Fibroblast of skin of right quadriceps (primary cell): ENCODE measurements at places on chromosomes 3 and 15.

GRCh38 chr3:42732829-42733459 is 30.3 kb upstream of the HHATL start:
- DNase-seq: no peak

- no peak for DNase-seq
Observed at GRCh38 chr15:89576417-89576773, 1.1 kb downstream of the TICRR start.

- DNase-seq: no peak
Observed at GRCh38 chr3:125154110-125154509, 58.4 kb downstream of the SLC12A8 start.

DNA sequence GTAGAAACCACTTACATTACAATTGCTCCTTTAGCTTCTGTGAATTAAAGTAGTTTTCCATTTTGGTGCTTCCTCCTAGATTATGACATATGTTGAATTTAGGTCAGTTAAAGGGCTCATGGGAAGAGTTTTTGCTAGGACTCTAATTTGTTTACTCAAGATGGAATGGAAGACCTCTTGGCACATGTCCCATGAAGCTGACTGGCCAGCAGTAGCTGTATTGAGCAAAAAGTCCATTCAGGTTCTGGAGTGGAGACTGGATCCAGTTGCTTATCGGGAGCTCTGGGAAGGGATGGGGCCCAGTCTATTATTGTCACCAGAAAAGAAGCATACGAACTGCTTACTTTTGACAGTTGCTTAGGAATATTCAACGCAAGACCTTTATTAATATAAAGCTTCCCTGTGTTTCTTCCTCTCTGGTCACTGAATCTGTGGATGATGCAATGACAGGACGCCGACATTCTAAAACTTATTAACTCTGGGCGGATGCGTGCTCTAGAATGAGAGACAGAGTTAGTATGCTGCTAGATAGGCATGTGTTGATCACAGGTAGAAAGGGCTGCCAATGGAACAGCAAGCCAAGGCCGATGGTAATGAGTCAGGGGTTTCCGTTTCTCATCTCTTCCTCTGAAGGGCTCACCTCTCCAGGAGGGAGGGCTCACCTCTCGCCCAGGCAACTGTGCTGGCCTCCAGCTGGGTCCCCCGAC is 155.8 kb downstream of the NR1D2 start:
- DNase-seq: no peak

DNA sequence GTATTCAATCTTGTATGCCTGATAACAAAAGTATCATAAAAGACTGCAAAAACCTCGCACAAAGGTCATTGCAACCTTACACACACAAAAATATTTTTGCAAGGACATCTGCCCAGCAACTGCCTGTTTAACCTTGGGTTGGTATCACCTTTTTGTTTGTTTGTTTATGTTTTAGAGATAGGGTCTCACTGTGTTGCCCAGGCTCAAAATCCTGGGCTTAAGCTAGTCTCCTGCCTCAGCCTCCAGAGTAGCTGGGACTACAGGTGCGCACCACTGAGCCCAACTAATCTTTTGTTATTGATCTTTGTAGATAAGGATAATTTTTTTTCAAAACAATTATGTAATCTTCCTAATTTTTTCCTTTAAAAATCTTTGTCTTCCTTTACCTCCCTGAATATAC is 54.2 kb downstream of the SPTSSB start:
- DNase-seq: no peak

DNA sequence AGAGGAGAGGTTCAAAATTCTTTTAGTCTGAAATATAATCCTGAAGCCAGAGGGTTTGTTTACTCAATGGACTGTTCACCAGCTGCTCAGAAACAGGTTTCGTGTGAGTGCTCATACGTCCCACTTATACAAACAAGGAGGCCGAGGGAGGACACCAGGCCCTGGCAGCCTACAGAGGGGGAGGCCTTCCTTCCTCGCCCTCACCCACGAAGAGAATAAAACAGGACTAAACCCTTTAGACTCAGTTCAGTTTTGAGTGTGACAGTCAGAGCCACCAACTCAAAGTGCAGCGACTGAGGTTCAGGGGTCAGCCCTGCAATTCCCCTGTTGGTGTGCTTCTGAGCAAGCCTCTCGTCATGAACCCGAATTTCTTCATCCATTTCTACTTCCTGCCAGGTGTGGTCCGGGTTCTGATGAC is 17.3 kb downstream of the FAM174B start:
- DNase-seq: no peak

- no peak for DNase-seq
Observed at GRCh38 chr3:140052771-140053702, 118.1 kb downstream of the CLSTN2 start.

DNA sequence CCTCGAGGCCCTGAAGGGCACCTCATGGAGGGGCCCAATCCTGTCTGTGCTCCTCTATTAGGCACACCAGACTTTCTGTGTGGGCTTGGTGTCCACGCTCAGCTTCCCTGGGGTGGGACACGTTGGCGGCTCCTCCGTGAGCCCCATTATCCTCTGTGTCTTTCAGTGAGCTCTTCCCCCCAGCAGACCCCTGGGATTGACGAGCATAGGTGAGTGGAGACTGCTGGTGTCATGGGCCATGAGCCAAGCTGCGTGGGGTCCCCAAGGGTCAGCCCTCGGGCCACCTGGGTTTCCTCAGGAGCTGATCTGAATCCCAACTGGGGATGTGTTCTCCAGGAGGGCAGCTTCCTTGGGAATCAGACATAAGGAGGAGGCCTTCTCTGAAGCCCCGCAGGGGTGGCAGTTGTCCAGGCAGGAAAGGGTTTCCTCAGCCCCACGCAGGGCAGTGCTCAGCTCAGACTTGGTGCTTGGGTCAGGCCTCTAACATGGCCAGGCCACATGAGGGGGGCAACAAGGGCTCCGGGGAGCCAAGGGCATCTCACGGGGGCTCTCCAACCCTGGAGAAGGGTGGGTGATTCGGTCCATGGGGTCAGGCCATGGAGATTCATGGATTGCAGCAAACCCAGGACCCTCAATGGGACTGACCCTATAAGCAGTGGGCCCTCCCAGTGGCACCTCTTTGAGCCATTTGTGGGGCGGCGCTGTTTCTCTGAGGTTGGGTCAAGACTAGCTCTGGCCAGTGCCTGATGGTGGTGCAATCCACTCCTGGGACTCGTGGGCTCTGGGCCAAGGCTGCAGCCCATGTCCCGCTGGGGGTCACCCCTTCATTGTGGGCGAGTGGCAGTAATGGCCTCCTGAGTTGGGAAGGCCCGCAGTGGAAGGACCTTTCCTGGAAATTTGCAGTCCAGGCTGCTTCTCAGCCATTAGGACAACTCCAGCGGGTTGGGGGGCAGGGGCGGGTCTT is 222.5 kb downstream of the SNRPN start:
- DNase-seq: no peak

DNA sequence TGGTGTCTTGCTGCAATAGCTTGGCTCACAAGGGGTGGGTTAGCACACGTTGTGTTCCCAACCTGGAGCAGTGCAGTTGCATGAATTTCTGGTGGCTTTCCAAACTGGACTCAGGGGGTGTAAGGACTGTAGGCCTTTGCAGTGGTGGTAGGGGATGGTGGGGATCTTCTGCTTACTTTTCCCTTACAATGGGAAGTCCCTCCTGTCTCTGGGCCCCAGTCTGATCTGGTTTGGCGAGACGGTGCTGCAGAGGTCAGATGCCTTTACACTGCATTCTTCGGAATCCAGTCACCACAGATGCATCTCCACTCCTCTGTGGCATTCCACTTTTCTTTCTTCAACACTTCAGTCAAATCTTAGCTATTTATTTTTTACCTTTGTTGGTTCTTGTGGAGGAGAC is 132.1 kb downstream of the DOCK3 start:
- no peak for DNase-seq

DNA sequence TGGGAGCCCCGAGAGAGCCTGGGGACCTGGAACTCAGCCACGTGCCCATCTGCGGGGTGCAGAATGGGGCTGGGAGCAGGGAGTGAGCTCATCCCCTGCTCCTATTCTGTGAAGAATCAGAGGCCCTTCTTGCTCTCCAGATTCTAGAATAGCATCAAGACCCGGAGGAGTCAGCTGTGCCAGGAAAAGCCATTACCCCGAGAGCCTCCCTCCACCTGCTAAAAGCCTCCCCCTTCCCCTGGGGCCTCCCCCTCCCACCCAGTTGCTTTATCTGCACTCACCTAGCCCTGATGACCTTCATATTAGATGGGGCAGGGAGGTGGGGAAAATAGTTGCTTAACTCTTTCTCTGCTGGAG is 23.1 kb downstream of the CCDC33 start:
- no peak for DNase-seq

- no peak for DNase-seq
Observed at GRCh38 chr15:98787936-98788757, 139.8 kb downstream of the IGF1R start.

- peak; percentile 91 for DNase-seq
Observed at GRCh38 chr3:45100981-45101407, 45.2 kb downstream of the CDCP1 start.

DNA sequence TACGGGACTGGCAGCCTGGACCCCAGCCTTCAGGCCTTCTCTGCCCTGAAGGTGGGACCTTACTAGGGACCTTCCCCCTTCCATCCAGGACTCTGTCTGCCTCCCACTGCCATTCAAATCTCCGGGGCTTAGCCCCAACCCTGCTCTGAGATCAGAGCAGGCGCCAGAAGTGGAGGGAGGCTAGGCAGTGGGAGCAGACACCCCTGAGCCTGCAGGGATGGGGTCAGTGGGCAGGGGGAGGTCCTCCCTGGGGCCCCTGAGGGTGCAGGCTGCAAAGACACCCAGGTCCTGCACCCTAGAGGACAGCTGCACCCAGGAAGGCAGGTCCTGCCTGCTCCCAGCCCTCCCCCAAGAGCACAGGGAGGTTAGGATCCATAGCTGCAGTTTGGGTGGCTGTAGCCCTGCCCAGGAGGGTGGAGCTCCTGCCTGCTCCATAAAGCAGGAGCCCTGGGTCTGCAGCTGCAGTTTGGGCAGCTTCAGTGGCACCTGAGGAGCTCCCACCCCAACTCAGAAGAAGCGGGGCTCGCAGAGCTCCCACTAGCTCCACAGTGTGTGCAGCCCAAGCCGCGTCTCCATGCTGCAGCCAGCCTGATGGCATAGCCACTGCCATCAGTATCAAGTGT is 8.1 kb upstream of the POC1A start:
- no peak for DNase-seq

DNA sequence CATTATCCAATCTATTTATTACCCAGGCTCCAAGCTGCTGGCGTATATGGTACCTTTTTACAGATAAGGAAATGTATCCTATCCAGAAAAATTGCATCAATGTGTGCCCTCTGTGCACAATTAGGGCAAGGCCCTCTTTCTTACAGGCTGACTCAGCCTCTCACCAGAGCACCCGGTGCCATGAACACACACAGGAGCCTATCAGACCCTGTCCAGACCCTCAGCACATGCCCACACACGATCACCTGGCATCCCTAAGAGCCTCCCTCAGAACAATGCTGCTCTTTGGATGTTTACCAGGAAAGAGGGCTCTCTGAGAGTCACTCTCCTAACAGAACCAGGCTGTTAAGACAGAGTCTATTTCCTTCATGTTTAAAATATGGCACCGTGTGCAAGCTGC is 460.0 kb upstream of the TBL1XR1 start:
- DNase-seq: no peak

DNA sequence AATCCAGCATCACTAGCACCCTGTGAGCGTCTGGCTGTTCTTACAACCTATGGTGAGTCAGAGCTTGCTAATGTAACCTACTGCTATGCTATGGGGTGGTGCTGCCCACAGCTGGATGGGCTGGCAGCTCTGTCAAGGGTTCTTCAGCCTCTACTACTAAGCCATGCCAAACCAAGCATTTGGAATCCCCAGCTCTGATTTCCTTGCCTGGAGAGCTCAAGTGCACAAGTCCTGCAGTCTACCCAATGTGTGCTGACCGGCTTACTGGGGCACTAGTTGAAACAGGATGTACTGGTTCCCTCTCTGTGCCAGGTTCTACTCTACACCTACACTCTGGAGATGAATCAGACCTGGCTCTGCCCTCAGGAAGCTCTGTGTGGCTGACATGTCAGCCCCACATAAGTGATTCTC is 4.2 kb downstream of the TEX264 start:
- no peak for DNase-seq

DNA sequence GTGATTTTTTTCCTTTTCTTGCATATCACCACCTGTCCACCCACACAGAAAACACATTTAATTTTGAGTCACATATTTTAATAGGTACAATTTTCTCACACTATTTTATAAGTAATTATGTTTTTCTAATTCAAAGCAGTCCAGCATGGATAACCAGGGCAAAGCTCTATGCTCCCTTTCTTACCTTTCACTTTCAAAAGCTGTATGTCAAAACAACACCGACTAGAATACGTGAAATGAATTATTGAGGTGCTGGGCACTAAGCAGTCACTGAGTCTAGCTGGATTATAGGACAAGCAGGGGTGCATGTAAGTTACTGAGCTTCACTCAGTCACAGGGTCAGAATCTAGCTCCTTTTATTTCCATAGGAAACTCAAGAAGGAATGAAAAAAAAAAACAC is 60.6 kb downstream of the LSAMP start:
- no peak for DNase-seq

DNA sequence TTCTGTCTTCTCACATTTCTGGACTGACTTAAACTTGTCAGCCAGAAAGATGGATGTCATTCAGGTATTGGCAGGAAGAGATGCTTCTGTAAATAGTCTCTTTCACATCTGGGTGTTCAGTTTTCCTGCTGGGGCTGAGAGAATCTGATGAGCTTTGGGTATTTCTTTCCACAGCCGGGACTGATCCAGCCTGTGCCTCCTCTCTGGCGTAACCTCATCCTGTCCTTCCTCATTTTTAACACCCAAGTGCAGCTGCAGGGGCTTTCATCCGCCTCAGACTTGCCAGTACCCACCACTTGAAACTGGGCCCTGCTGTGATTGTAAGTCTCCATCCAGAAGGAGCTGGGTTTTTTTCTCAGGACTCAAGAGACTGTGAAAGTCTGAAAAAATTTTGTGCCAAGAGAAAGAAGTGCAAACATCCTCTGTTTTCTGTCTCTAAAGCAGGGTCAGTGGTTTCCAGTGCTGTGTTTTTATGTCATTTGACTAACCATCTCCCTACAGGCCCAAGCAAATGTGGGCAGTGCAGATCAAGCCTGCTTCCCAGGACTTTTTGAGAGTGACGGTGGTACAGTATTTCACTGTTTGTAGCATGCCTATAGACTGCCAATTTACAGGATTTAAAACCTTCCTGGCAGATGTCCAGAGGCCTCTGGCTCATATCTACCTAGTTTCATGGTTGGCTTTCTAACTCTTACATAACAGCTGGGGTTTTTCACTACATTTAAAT is 342.7 kb downstream of the PTPRG start:
- peak; percentile 56 for DNase-seq

DNA sequence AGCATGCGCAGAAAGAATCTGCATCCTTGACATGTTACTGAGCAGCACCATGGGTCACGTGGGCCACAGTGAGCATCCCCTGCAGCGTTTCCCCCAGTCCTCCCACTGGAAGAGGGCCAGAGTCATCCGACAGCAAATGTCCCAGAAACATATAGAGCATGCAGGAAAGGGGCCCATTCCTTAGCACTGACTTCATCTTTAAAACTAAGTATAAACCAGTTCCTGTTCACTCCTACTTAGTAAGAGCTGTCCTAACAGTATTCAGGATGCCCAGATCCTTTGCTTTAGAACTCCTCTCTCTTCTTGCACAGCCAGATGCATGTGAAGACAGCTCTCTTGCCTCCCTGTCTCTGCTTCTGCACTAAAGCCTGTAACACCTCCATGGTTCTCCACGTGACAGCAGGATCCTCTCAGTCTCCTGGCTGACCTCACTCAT is 79.3 kb upstream of the OXTR start:
- peak; percentile 97 for DNase-seq
